Adrenal gland (tissue), 19 donors: ENCODE measurements at places on chromosomes 4 and X. TPM values are rescaled to one million over a fixed set of nuclear protein-coding genes. Genes with fewer than 3 reads are reported as not detected.

The MRPL1 gene
- total RNA-seq: 35.1 TPM

DNA sequence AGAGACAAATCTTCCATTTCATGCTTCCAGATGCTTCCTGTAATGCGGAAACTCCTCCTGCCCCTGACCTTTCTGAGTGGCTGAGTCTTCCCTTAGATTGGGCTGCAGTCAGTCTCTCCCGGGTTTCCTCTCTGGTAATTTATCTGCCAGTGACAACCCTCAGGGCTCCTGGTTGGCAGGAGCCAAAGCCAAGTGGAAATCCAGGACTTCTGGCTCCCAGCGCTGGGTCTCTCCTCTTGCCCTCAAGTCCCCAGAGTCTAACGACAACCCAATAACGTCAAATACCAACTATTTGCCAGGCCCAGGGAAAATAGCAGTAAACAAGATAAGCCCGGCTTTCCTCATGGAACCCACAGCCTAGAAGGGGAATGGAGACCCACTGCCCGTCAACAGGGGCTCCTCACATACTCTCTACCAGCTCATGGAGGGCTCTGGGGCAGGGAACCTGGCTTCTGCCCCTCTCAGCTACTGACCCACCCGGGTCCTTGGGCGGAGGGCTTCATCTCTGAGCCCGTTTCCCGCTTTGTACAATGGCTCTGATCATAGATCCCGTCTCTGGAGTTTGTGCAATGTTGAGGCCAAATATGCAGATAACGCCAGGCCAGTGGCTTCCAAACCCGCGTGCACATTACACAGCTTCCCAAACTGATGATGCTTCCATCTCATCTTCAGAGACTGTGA is 1.1 kb upstream of the TBC1D14 start:
- peak; percentile 63 for DNase-seq

The ATP2B3 gene
- 29.2 TPM for total RNA-seq

GRCh38 chr4:137213372-137214173 is 318.7 kb downstream of the PCDH18 start:
- no peak for DNase-seq

DNA sequence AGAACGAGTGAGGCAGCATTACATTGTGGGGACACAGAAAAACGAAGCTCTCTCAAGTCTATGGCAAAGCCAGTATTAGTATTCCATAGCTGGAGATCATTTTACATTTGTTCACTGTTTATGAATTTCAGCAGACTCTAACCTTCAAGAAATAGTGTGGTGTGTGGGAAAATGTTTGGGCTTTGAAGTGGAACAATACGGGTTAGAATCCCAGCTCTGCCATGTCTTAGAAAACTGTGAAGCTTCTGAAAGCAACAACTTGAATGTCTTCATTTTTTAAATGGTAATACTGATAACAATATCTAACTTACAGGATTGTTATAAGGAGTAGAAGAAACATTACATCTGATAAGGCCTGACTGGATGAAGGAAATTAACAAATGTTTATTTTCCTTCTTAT is 217.7 kb downstream of the NR3C2 start:
- no peak for DNase-seq

DNA sequence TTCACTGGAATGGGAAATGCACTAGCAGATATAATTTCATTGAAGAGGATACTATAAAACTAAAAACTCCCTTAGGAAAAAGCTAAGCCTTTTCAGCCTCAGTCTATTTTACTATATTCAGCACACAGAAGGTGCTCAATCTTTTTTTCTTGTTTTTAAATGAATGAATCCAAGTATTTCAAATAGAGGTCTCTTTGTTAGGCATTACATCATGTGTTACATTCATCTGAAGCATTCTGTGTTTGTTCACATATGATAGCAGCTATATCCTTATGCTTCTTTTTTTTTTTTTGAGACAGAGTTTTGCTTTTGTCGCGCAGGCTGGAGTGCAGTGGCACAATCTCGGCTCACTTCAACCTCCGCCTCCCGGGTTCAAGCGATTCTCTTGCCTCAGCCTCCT is 278.4 kb downstream of the CAMK2D start:
- DNase-seq: no peak

DNA sequence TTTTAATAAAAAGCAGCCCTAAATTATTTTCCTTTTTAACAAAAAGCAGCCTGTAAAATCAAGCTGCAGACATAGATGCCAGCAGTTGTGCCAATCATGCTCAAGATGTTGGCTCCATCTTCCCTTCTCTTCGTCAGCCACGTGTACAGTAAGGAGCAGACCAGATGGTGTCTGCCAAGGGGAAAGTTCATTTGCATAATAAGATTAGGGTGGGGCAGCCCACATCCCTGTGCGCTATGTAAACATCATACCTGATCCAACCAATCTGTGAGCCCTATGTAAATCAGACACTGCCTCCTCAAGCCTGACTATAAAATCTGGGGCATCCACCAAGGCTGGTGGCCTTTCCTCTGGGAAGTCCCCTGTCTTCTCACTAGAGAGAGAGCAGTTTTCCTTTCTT is 23.1 kb upstream of the C1GALT1C1 start:
- no peak for DNase-seq

DNA sequence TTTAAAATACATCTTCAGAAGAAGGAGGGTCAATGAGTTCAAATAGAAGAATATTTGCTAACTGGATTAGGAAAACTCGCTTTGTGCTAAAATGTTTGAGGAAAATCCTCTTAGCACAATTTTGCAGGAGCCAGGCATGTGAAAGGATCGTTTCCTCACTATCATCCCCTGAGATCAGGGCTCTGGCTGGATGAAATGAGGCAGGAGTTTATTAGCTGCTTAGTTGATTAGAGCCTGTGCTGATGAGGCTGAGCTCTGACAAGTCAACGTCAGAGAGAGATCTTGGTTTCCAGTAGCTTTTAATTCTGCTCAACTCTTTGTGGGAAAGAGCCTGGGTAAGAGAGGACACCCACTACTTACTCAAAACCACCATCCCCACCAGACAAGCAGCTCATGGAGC is 8.0 kb upstream of the DRD5 start:
- DNase-seq: no peak

- DNase-seq: no peak
These were observed 11.7 kb upstream of the IL21 start for GRCh38 chr4:122632396-122633143.

- DNase-seq: no peak
These were observed 95.0 kb upstream of the GABRA2 start for GRCh38 chr4:46484881-46485280.

DNA sequence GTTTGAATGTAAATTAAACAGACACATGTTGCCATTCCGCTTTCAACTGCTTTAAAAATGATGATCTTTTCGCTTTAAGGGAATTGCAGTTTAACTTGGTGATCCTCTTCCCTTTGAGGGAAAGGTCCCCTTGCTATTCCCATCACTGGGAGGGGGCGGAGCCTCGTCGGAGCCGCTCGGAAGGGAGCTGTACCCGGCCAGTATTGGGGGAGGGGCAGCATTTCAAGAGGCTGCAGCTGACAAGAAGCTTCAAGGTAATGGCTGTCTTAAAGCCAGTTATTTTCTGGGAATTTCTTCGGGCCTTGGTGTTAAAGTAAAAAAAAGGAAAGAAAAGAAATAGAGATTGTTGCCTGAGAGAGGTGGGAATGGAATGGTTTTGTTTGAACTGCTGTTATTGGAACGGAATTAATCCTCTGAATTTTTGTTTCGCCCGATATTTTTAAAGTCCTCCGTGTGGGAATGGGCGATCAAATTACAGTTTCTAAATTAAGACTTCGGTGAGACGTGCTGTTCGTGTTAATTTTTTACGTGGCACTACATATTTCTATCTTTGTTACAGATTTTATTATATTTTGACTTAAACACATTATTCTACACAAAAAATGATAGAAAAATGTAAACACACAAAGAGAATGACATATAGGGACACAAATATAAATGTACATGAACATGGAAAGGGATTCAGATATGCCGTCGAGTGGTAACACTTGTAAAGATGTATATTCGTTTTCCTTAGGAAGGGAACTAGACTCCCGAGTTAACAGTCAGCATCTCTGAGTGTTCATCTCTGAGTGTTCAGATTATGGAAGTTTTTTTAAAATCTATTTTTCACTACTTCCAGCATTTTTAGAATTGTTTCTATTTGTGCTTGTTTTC is 9.2 kb downstream of the PWWP3B start:
- DNase-seq: peak; percentile 68

DNA sequence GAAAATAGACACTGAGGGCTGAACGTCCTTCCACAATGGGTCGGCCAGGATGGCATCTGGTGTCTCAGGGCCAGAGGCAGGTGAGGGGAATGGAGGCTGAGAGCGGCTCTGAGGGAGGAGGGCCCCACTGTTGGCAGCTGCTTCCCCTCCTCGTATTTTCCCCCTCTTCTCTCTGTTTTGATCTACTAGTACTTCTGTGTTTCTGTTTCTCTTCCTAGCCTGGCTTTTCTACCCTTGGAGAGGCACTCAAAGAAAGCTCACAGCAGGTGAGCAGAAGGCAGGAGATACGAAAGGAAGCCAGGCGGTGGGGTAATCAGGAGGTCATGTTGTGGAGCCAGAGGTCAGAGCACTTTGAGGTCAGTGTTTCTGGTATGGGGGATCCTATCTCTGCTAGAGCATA is 151.8 kb upstream of the GATB start:
- DNase-seq: no peak

The CYSLTR1 gene
- total RNA-seq: 2.9 TPM

DNA sequence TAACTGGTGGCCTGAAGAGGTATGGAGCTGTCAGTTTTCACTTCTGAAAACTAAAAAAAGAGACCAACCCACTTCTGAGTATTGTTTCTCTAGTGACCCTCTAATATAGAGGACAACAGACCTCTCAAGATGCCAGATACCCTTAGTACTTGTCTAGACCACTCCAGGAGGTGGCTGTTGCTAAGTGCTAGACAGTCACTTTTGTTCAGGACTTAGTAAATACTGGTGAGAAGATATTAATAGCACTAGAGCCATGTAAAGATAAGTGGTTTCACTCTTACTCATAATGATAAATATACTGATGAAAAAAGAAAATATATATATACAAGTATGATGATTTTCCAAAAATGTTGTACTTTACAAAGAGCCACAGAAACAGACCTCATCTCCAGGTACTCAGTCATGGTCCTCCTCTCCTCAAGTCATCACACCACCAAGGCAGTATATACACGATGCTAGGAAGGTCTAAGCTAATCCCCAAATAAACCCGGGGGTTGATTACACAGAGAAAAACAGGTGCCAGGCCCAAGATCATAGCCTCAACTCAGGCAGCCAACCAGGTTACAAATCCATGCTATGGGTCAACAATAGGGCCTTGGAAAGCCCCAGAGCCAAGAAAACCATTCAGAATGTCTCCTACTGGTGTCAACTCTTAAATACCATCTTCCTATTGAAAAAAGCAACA is 66.9 kb downstream of the ARHGEF9 start:
- no peak for DNase-seq

The DUX4 gene
- total RNA-seq: not detected

The TEX13B gene
- total RNA-seq: not detected

DNA sequence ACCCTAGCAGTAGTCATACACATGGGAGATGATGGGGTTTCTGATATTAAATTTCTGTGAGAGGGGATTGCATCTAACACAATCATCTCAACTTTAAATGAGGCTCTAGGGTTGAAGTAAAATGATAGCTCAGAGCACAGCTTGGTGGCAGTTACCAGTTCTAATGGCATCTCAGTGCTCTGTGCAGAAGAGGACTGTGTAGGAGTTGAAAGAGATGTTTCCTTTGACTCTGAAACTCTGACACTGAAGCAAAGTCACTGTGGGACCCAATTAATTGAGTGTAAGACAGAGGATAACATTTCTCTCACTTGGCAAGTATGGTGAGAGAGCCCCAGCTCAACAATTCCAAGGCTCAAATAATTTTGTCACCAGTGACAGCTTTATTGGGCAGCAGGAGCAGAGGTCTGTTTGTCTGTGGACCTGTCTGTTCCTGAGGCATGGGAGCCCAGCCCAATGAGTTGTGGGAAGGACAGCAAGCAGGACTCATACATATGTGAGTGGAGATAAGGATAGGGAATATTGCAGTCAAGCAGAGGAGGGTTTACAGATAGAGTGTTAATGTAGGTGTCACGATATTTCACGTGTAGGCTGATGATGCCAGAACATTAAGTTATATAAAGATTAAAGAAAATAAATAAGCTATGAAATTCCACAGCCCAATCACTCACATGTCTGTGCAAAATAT is 76.7 kb upstream of the NAF1 start:
- DNase-seq: no peak

DNA sequence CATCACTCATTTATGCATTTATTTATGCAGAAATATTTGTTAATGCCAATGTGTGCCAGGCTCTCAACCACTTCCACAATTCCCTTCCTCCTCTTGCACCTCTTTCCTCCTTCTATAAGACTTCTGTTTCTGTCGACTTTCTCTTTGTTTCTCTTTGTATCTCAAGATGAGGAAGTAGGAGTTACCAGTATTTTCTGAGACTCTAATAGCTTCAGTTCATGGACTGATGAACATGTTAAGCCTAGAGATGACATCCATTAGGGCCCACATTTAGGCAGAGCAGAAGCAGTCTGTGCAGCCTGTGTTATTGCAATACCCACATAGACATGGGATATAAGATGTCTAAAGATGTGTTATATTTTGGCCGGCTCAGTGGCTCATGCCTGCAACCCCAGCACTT is 241.8 kb upstream of the SMIM31 start:
- DNase-seq: no peak

The GRPR gene
- 0.27 TPM for total RNA-seq

DNA sequence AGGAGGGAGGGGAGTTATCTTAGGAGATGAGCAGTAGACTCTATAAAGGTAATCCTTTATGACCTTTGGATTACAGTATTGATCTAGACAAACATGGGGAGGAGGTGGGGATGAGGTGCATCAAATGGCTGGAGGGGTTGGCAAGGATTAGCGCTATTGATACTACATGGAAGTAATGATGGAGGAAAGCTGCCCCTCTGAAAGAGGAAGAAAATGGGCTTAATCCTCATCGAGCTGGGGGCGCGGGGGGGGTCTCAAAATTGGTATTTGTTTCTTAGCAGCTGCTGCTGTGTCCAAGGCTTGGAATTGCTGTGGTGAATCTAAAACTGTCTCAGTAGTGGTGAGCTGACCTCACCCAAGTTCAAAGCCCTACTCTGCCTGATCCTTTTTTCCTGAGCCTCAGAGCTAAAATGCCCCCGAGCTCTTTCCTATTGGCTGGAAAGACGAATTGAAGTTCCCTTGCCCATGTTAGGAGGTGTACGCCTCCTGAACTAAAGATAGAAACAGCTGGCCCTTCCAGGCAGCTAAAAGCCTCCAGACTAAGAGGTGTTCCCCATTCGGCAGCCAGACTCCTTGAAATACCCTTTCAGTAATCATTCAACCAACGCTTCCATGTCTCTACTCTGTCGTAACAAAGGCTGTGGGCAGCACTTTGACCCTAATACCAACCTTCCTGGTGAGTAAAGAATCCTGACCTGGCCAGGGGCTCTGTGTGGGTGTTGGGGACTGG is at the start of gene ITGB1BP2:
Gene ITGB1BP2, plus strand, starts transcription at position 556 of the 730 bp plus-strand sequence. Its CDS starts 57 bp downstream, at position 613.
- DNase-seq: no peak

DNA sequence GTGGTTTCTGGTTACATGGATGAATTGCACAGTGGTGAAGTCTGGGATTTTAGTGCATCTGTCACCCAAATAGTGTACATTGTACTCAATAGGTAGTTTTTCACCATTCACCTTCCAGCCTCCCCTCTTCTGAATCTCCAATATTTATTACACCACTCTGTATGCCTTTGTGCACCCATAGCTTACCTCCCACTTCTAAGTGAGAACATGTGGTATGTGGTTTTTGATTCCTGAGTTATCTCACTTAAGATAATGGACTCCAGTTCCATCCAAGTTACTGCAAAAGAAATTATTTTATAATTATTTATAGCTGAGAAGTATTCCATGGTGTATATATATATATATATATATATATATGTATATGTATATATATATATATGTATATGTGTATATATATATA is 155.8 kb downstream of the HHIP start:
- DNase-seq: no peak
